ENCODE measurements at places on chromosomes 12 and 14.

DNA sequence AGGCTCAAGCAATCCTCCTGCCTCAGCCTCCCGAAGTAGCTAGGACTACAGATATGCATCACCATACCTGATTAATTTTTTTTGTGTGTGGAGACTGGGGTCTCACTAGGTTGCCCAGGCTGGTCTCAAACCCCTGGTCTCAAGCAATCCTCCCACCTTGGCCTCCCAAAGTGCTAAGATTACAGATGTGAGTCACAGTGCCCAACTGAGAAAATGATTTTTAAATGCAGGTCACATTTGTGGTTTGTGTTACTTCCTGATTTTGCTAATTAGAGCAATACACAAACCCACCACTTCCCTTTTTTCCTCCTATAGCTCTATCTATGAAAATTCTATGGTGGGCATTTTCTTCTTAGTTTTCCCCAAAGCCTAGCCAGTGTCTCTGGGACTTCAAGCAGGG lies 45.5 kb upstream of the TMEM263 start:
- DNase-seq = no peak

DNA sequence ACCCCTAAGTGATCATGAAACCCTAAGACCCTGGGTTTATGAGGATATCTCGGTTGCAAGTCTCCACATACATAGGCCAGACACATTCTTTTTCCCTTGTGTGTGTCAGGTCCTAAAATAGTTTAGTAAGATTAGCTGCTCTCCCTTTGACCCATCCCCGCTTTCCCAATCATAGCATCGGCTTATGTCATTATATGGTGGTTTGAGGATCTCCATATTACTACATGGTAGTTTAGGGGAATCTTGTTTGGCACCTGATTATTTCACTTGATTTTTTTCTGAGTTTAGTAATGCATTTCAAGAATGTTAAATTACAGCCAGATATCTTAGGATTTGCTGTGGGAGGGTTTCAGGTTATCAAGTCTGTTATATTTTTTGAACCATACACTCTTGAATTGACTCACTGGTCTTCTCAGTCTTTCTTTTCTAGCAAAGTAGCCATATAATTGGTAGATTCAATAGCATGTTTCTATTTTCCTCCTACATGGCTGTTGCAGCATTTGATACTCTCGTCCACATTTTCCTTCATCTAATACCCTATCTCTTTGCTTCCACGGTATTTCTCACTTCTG lies 68.3 kb upstream of the TRHDE start:
- DNase-seq = no peak

DNA sequence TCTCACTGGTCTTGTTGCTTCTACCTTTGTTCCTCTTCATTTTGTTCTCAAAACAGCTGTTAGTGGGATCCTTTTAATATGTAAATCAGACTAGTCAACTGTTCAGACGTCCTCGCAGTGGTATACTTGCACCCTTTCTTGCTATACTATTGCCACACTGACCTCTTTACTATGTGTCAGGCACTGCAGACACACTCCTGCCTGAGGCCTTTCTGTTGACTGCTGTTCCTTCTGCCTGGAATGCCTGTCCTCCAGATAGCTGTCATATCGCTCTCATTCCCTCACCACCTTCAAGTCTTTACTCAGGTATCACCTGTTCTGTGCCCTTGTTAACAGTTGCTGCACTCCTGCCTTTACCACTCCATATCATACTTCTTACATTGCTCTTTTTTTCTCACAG lies 90.0 kb upstream of the TMEM263 start:
- DNase-seq = no peak

GRCh38 chr12:52372216-52373154 lies 5.2 kb upstream of the KRT85 start:
- DNase-seq = peak; percentile 26

DNA sequence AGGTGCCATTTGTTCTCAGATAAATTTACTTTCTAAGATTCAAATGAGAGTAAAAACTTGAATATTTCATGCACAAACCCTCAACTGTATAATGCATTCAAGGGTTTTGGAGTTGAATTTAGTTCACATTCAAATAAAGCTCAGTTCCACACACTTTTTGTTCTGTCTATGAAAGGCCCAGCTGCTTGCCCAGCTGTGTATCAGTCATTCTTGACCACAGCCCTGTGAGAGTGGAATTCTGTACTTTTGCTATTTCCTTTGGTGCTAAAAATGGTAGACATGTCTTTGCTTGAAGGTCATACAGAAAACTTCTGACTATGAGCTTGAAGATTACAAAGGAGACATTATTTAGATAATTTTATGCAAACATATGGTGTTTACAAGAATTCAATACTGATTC lies 110.4 kb downstream of the KCNC2 start:
- no peak for DNase-seq
